ENCODE measurements at places on chromosomes 5 and 9.
A peak's percentile ranks its signal among the peaks of the same experiment; 100 is the strongest.

- DNase-seq = no peak
Measured at GRCh38 chr5:163731256-163731655, 225.8 kb downstream of the MAT2B start.

GRCh38 chr5:163941079-163941478 is 435.7 kb downstream of the MAT2B start:
- no peak for DNase-seq

- no peak for DNase-seq
Measured at GRCh38 chr5:140242099-140242498, 60.8 kb downstream of the PFDN1 start.

DNA sequence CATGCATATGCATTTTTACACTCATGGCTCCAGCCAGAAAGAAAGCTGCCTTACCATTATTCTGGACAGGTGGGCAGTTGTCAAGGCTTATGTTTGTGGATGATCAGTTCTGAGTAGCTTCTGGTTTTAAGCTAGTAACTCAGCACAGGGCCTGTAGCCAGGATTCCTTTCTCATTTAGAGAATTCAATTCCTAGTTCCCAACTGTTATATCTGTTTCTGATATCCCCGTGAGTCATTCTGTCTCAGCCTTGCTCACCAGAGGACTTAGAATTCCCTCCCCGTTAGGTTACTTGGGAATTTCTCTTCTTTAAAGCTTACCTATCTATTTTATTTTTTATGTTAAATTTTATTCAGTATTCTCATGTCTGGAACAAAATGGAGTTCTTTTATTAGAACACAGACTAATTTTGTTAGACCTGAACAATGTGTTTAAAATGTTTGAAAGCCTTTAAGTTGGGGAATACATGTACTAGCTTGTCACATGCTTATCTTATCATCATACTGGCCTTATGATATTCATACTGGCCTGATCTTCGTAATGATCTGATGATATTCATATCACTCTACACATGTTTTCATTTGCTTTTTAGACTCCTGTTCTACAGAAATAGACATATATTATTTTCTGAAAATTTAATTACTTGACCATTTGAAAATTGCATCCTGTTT is 47.1 kb downstream of the CAST start:
- peak; percentile 17 for DNase-seq

GRCh38 chr5:32444431-32445286 is at the start of gene ZFR:
Gene ZFR, minus strand, starts transcription at chr5:32444740. Its CDS starts 82 bp downstream, at chr5:32444658.
- peak; percentile 99 for DNase-seq

DNA sequence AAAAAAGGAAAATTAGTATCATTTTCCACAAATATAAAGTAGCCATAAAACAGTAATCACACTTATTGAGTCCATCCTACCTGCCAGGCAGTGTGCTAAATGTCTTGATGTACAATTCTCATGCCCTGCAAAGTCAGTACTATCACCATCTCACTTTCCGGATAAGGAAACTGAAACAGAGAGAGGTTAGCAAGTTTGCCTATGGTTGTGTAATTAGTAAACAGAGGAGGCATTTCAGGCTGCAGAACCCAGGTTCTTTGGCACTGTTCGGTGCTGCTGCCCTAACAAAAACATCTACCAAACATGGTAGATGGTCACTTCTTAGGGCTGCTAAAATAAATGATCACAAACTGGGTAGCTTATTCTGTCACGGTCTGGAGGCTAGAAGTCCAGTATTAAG is 22.6 kb downstream of the PLAC8L1 start:
- DNase-seq = no peak

GRCh38 chr9:70256123-70256551 is 2.6 kb upstream of the SMC5 start:
- DNase-seq = peak; percentile 45

DNA sequence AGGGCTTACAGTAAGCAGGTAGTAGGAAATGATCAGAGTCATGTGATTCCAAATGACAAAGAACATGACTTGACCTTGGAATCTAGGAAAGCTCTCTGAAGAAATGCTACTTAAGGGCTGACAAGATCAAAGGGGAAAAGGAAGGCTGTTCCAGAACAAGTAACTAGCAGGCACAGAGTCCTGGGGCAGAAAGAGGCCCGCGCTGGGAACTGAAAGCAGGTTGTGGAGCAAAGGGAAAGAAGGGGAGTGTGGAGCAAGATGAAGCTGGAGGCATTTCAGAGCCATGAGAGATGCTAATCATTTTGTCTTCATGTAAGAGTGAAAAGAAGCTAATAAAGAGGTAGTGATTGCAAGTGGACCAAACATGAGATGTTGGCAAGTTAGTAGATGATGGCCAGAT is 397.5 kb downstream of the DTWD2 start:
- no peak for DNase-seq

DNA sequence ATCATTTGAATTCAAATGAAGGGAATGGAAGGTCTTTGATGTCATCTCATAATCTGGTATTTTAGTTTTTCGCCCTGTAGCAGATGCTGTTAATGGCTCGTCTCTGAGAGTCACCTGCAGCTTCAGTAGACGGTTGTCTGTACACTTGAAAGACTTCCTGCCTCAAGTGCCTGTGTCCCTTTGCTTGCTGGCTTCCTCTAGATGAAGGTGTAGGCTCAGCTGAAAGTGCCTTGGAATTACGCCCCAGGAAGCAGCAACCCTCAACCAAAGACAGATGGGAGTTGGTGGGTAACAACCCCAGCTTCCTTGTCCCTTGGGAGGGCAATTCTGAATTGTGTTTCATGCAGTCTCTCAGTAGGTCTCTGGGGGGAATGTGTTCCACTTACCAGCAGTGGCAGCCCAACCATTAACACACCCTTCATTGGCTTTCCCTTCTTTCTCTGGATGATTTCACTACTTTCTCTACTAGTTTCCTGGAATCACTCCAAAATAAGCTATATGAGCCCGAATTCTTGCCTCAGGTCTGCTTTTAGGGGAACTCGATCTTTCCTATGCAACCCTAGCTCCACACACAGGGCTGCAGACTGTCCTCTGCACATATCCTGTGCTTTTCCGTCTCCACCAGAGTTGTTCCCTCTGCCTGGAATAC is 395.6 kb downstream of the DMAC1 start:
- no peak for DNase-seq

GRCh38 chr5:93791518-93791972 is 50.1 kb upstream of the POU5F2 start:
- no peak for DNase-seq

DNA sequence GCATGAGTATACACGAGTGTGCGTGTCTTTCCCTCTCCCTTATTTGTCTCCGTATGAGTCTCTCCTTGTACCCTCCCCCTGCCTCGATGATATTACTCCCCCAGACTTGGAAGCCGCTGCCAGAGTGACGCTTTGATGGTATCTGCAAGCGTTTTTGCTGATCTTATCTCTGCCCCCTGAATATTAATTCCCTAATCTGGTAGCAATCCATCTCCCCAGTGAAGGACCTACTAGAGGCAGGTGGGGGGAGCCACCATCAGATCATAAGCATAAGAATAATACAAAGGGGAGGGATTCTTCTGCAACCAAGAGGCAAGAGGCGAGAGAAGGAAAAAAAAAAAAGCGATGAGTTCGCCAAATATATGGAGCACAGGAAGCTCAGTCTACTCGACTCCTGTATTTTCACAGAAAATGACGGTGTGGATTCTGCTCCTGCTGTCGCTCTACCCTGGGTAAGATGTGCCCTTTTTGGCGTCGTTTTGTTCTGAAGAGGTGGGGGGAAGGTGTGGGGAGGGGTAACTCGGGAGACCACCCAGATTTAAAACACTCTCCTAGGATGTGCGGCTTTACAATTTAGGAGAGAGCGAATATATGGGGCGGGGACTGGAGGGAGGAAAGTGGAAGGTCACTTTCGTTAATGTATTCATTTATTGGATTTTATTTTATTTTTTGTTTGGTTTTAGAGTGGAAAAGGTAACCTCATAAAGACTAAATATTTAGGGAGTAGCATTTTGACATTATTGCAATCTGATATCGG is at the start of gene GABRG2:
GABRG2 (plus strand) TSS at position 119 of the 757 bp plus-strand sequence; CDS start at position 346, 227 bp downstream.
- no peak for DNase-seq

DNA sequence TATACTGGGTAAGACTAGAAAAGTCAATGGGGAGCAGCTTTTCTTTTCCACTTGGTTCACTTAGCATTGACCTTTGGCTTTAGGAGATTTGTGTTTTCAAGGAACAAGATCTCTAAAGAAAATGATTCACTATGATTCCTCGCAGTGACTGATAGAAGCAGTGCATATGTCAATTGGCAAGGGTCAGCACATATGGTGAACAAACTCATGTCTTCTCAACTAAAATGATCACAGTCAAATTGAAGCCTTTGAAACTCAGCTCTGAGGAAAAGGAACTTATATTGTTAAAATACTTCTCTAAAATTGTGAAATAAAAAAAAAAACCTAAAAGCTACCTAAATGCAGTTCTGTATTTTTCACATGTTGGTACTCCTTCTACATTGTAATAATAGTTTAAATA is 43.2 kb upstream of the IL7R start:
- no peak for DNase-seq

GRCh38 chr5:166370928-166371690 is 1920.3 kb upstream of the WWC1 start:
- DNase-seq = no peak

DNA sequence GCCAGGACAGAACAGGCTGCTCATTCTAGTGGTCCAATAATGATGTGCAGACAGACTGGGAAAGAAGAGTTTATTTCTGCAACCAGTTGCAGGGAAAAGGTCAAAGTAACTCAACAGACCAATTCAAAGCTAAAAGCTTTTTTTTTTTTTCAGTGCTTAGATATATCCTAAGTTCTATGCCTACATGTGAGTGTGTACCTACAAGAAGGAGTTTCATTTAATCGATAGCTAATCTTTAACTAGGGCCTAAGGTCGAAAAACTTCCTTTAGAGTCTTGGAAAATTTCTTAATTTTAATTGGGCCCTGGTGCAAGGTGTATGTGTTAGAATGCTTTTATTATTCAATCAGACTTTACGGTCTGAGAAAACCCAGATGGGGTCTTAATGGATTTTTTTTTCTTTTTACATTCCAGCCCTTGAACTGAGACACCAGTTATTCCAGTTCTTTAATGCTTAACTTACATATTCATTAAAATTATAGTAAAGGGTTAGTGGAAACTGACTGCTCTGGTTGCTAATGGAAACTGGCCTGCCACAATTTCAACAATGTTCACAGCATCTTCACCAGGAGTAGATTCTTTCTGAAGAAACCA is 365.3 kb downstream of the MTRR start:
- DNase-seq = no peak

GRCh38 chr5:129899454-129899853 is 4.8 kb upstream of the CHSY3 start:
- DNase-seq = no peak

- no peak for DNase-seq
Measured at GRCh38 chr9:33294670-33295432, 4.5 kb downstream of the NFX1 start.

GRCh38 chr9:27279611-27280010 is 17.3 kb downstream of the EQTN start:
- no peak for DNase-seq

- no peak for DNase-seq
Measured at GRCh38 chr5:132491368-132492364, 1.1 kb upstream of the IRF1 start.
